ENCODE measurements at places on chromosomes 13 and 19.
A peak's percentile ranks its signal among the peaks of the same experiment; 100 is the strongest.

DNA sequence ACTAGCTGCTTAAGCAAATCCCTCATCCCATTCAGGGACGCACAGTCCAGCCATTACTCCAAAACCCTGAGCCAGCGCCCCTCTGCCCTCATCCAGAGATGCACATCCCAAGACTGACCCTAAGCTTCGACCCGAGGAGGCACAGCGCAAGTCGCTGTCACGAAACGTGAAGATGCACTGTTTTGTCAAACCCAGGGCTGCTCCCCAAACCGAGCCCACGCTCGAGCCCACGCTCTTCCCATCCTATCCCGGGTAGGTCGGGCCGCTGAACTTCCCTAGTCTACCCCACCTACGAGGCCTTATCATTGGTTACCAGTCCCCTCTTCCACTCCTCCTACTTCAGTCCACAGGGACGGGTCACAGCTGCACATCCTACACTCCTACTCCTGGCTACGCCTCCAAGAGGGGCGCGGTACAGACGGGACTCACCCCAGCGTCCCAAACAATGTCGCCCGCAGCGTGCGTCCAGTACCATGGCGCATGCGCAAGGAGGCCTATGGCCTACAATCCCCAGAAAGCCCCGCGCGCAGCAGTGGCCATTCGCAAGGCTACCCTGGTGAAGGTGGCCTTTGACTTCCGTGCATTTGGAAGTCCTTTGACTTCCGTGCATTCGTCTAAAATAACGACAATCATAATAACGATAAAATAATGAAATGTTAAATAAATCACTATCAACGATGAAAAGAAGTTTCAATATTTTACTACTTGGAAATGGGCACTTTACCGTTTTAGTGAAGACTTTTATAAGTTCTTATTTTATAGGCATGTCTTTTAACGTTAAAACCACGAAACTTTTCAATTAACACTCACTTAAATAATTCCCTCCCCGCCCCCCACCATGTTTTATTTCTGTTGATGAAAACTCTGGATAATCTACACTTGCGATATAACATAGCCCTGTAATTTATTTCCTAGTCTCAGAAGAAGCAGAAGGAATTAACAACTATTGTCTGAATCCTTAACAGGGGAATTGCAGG lies at the start of gene ZNF285:
Gene ZNF285 (minus strand): TSS at position 470 of the 977 bp plus-strand sequence. CDS start 4,395 bp downstream, outside the sequence.
- DNase-seq: no peak

DNA sequence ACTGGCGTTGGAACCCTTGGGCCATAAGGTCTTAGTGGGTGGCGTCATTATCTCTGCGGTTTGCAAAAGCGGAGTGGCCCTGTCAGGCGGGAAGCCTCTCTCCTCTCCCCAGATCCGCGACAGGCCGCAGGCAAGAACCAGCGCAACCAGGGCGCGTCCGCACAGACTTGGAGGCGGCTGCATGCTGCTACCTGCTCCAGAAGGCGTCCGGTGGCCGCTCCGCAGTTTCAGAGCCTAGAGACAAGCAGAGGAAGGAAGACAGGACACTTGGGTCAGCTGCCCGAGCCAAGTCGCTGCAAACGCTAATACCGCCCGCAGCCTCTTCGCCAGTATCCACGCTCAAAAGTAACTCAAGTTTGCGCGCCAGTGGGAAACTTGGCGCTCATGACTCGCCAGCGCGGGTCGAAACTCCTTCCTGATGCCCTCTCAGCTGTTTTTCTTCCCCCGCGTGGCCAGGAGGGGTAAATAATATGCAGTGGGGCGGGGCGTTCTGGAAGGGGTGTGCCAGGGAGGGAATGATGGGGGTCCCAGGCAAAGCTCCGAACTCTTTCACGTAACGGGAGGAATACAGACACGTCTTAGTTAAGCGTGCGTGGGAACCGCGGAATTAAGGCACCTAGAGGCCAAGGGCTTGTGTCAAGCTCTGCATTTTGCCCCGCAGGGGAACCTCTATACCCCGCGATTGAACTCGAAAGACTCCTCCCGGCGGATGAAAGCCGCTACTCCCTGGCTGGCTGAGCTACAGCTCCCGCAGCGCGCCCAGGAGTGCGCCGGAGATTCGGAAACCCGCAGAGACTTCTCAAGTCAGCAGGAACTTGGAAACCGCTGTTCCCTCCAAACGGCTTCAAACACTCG lies at the start of gene EDNRB:
Gene EDNRB (minus strand): TSS at position 441 of the 855 bp plus-strand sequence. CDS start 258 bp downstream, at position 183.
- no peak for DNase-seq

GRCh38 chr19:3207461-3208242 lies 16.8 kb upstream of the CELF5 start:
- DNase-seq: no peak

GRCh38 chr13:36884235-36884634 lies 35.8 kb downstream of the SMAD9 start:
- DNase-seq: no peak

- no peak for DNase-seq
Measured at GRCh38 chr13:24460256-24460655, 52.3 kb downstream of the PARP4 start.

- no peak for DNase-seq
Measured at GRCh38 chr19:4776436-4777211, 14.9 kb upstream of the FEM1A start.

DNA sequence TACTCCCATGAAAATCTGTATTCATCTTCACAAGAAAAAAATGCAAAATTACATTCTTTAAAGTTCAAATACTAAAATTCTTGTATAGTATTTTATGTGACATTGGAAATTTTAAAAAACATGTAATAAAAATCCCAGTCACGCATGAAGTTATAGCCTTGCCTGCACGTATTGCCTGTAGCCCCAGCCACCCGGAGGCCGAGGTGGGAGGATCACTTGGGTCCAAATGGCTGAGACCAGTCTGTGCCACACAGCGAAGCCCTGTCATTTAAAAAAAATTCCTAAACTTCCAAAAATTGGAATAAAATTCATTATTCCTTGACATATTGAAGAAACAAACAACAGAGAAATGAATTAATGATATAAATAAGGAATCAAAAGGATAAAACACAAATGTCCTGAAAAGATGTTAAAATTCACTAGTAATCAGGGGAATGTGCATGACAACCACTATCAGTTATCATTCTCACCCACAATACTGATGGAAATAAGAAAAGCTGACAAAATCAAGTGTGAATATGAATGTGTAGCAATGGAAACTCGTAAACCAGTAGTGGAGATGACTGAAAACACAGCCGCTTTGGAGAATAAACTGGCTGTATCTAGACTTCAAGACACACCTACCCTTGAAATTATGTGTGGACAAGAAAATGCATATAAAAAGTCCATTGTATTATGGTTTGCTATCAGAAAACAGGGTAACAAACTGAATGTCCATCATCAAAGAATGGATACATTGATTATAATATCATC lies 7.5 kb downstream of the CARD8 start:
- no peak for DNase-seq

GRCh38 chr13:41384749-41385503 lies 72.4 kb upstream of the RGCC start:
- DNase-seq: no peak

DNA sequence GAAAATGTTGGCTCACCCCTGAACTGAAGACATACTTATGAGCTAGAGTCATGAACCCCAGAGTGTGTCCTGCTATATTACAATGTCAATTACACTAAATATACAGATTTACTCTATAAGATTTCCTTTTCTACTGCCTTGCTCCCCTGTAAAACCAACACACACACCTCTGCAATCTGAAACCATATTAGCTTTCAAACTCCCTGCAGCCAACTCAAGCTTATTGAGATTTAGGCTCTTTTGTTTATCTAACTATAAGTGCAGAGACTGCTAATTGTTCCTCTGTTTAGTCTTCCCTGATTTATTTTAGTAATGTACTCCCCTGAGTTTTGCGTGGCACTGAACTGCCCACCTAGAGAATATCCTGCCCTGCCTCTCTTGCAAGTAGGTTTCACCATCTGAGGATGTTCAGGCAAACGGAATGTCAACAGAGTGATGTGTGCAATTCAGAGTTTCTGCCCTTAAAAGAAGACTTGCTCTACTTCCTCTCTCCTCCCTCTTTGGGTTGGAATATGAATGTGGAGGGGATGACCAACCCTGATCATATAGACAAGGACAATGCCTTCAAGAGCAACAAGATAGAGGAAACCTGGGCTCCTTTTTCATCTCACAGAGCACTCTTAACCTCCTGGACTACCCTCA lies 22.3 kb downstream of the FAM216B start:
- DNase-seq: no peak

DNA sequence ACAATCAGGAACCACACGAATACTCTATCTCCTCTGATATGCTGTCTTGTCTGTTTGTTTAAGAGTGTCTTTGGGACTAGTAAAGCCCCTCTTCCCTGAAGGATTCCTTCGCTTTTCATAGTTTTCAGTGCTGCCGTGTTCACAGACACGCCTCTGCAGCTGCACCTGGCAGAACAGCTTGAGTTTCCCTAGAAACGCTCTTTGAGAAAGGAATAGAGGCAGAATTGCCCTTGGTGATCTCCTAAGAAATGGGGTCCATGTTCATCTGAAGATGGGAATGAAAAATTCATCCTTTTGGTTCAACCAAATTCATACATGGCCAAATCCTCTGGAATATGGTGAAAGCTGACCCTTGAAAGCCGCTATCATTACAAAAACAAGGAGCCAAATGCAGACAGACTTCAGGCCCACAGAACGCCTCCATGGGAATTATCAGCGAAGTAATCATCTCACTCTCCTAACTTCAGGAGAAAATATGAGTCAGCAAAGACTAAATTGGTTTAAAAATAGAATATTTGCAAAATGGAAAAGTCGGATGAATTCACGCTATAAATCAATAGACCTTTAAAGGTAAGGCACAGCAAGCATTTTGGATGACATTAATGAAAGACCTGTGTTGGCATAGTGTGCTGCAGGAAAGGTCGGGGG lies 5.5 kb downstream of the SACS start:
- DNase-seq: no peak

DNA sequence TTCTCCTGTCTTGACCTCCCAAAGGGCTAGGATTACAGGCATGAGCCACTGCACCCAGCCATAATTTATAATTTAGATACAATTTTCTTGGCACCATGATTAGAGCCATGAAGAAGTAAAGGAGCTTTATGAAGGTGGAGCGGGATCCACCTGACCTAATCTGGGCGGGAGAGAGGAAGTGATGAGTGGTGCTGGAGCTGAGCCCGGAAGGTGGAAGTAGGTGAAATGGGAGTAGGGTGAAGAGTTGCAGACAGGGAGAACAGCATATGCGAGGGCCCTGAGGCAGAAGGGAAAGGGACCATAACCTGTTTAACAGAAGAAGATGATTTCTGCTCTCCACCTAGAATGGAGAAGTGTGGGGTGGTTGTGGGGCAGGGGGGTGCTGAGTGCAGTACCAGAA lies 4.2 kb downstream of the BLOC1S3 start:
- DNase-seq: no peak

GRCh38 chr19:33736787-33737186 lies 59.9 kb upstream of the KCTD15 start:
- DNase-seq: no peak

DNA sequence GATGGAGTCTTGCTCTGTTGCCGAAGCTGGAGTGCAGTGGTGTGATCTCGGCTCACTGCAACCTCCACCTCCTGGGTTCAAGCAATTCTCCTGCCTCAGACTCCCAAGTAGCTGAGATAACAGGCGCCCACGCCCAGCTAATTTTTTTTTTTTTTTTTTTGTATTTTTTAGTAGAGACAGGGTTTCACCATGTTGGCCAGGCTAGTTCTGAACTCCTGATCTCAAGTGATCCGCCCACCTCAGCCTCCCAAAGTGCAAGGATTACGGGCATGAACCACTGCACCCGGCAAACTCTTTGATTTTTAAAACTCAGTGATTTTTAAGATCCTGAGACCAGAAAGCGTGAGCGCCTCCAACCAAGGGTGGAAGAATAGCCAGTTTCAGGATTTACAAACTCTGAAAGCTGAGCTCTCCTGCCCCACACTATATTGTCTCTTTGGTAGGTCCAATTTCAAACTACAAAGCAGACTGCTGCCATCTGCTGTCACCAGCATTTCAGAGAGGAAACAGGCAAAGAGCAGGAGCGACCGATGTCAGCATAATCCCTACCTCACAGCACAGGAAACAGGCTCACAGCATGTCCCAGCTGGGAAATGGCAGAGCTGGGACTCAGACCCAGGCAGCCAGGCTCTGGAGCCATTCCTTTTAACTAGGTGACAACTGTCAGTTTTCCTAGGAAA lies 9.2 kb downstream of the NOSIP start:
- DNase-seq: no peak

GRCh38 chr13:21663197-21663596 lies 7.7 kb upstream of the FGF9 start:
- no peak for DNase-seq

DNA sequence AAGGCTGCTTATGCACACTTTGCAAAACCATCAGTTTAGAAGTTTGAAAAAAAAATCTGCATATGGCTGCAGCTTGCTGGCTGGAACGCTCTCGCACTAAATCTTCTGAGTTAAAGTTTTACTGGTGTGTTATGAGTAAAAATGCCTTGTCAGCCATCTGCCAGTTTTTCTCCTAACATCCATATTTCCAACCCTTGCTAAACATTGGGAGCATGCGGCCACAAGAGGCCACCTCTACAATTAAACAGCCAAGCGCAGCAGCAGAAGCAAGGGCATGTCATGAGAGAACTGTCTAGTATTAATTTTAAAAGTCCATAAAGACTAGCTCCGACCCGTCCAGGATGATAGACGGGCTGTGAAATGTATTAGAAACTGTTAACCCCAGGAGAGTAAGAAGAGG lies 248.3 kb downstream of the TSHZ3 start:
- DNase-seq: no peak

DNA sequence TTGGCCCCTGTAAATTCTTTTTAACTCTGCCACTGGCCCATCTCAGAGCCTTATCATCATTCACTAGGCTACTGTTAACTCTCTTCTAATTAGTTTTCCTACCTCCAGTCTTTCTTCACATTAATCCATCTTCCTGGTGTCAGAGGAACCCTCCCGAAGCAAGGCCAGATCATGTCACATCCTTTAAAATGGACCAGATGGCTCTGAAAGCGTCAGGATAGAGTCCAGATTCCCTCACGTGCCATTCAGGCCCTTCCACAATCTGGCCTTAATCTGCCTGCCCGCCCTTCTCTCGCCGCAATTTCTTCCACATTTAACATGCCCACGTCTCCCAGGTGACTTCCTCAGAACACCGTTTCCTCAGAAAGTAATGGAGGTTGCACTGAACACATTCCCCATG lies 86.5 kb downstream of the RFC3 start:
- DNase-seq: no peak

DNA sequence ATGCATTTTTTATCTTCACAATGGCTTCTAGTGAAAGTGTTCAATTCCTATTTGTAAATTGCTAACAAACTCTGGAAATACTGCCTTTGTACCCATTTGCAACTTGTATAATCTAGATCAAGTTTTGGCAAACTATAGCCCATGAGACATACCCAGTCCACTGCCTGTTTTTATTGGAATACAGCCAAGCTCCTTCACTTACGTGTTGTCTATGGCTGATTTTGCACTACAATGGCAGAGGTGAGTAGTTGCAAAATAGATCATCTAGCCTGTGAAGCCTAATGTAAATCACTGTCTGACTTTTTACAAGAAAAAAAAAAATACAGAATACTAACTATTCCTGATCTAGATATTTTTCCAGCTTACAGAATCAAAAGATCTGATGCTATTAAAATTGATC lies 37.1 kb downstream of the DZIP1 start:
- peak; percentile 2 for DNase-seq

- DNase-seq: peak; percentile 55
Measured at GRCh38 chr19:45769821-45770191, 754 bp upstream of the SIX5 start.

All from NCI-H1105 treated with DMSO at 0.1 percent for 48 hours (cell line).